ENCODE measurements at places on chromosomes 1 and 21. TPM values are rescaled to one million over a fixed set of nuclear protein-coding genes. Genes with fewer than 3 reads are reported as not detected.

Gene SPATC1L
- total RNA-seq = 0.62 TPM

Gene MATN1
- 0.02 TPM for total RNA-seq

Gene PODN
- not detected for total RNA-seq

Gene AADACL3
- not detected for total RNA-seq

Gene GNAT2
- total RNA-seq = not detected

Gene GCSAML
- not detected for total RNA-seq
